ENCODE measurements at places on chromosomes 5 and 9.
A peak's percentile ranks its signal among the peaks of the same experiment; 100 is the strongest.

DNA sequence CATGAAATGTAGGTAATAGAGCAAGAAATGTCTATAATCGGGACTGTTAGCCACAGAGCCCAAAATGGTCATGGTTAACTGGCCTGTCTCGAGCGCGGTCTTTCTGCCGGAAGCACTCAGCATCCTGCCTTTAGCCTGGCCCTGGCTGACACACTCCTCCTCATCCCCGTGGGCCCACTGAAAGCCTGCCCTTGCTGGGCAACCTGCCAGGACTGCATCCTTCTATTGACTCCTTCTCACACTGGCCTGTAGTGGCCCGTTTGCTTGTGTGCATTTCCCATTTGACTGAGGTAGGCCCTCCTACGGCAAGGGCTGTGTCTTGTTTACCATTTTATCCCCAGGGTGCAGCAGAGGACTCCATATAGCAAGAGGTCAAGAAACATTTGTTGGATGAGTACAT, 215.7 kb downstream of the ATPSCKMT start:
- no peak for DNase-seq

DNA sequence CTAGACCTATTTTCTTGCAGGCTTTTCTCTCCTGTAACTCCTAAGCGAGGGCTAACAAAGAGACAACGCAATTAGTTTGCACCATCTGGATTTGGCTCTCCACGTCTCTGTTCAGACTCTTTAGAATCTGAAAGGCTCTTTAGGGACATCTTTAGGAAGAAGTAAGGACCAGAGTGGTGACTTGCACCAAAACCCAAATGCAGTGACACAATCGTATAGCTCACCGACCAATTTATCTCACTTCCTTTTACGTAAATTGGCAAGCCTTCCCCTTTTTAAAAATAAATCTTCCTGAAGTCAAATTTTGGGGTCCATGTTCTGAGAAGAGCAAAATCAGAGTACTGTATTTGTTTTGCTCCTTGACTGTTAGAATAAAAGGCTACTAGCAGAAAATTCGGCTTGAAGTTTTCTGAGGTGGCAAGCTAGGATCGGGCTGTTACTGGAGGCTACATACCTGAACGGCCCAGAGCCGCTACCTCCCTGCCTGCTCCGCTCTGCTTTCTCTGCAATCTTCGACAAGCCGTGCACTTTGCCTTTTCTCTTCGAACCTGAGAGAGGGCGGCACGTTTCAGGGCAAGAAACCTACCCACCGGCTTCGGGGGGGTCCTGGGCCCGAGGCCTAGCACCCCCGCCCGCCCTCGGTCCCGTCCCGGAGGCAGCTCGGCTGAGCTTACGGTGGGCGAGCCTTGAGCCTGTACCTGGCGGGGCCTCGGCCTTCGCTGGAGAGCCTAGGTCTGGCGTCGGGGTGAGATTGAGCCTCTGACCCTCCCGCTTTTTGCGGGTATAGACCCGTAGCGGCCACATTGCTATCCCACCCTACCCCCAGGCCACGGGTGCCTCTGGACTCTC, 537 bp downstream of the MEIKIN start:
- no peak for DNase-seq

DNA sequence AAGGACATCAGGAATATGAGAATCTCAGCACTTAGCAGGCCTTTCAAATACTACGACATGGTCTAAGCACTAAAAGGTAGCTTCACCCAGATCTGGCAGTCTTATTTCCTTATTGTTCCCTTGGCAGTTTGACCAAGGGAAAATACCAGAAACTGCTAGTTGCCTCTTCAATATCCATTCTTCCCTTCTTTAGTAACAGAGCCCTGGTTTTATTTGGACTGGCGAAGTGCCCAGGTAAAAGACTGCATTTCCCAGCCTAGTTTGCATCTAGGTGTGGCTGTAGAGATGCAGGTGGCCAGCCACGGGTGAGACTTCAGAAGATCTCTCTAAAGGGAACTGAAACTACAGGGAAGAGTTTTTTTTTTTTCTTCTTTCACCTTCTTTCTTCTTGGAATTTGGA, 21.6 kb downstream of the DMRT2 start:
- DNase-seq = no peak

DNA sequence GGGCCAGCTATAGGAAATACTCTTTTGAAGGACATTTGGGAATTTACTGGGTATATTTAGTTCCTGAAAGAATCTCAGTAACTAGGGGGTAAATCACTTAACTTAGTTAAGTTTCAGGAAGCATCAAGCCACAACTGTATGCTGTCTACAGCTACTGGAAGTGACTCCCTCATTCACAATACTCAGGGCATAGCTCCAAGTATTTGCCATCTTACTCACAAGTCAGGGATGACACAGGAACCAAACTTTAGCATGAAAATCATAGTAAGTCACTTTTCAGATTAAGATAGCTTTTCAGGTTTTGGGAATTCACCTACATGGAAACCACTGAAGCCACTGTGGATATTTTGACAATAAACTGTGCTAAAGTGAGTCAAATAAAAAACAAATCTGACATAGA, 242.4 kb upstream of the ATP10B start:
- DNase-seq = no peak

GRCh38 chr5:154058055-154059038, 19.6 kb downstream of the MFAP3 start:
- DNase-seq = peak; percentile 22

GRCh38 chr5:10173716-10174115, 76.0 kb downstream of the ATPSCKMT start:
- DNase-seq = no peak

GRCh38 chr5:5246736-5247135, 106.6 kb downstream of the ADAMTS16 start:
- DNase-seq = no peak

GRCh38 chr5:59351076-59351794, 542.3 kb downstream of the PDE4D start:
- DNase-seq = no peak
